Peyer's patch (tissue), 4 donors: ENCODE measurements at places on chromosomes 1 and 21.

- peaks cover 8% of the 10 kb centered on the region for H3K4me1 ChIP-seq
- peaks cover 14% of the 10 kb centered on the region for H3K27me3 ChIP-seq
- no peaks in the 10 kb centered on the region for H3K36me3 ChIP-seq
- peak overlapping the region; percentile 59 for H3K4me3 ChIP-seq
- DNase-seq = no peak
- no peak overlapping the region for H3K27ac ChIP-seq
These were observed 54.2 kb downstream of the NDUFS5 start for GRCh38 chr1:39080269-39080826.

DNA sequence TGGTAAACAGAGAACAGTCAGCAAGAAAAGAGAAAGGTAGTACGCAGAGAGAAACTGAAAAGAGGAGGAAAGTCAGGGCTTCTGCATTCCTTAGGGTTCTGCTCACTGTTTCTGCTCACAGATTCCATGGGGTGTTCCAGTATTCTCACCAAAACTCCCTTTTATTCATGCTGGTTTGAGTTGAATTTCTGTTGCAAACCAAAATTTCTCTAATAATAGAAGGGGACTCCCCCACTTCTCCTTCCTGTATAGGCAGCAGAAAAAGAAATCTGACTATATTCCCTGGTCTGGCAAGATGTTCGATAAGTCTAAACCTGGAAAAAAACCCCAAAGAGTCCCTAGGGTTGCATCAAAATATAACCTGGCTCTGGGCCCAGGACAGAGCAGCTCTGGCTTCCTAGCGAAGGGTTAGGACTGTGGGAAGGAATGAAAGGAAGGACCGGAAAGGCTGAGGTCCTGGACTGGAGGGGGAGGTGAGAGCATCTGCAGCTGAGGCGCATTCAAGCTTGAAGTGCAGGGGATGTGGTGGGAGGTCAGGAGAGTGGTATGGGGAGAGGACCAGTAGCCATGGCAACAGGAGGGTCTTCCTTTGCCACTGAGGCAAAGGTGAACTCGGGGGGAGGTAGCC, 18.8 kb upstream of the RGS16 start:
- H3K4me3 ChIP-seq = no peak overlapping the region
- H3K27ac ChIP-seq = no peak overlapping the region
- no peaks in the 10 kb centered on the region for H3K4me1 ChIP-seq
- H3K36me3 ChIP-seq = no peaks in the 10 kb centered on the region
- no peaks in the 10 kb centered on the region for H3K27me3 ChIP-seq
- DNase-seq = no peak

- no peak for DNase-seq
- H3K27ac ChIP-seq = no peak overlapping the region
- no peak overlapping the region for H3K4me3 ChIP-seq
- no peaks in the 10 kb centered on the region for H3K4me1 ChIP-seq
These were observed 93.1 kb downstream of the UCHL5 start for GRCh38 chr1:192966073-192966472.

DNA sequence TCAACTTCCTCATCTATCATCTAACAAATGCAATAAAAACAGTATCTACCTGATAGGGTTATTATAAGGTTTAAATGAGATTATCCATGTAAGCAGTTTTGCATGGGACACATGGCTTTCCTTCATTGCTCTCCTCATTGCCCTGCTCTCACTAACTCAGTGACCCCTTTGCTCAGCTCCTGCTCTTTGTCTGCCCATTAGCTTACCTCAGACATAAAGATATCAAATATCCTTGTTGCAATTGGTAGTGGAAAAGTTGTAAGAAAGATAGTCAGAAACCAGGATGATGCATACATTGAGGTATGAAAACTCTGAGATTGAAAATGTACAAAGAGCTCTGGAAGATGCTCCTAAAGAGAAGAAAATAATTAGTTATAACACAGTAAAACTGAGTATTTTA, 89.8 kb downstream of the EVI5 start:
- H3K4me3 ChIP-seq = no peak overlapping the region
- no peak overlapping the region for H3K27ac ChIP-seq
- no peaks in the 10 kb centered on the region for H3K4me1 ChIP-seq
- no peaks in the 10 kb centered on the region for H3K36me3 ChIP-seq
- no peak for DNase-seq

DNA sequence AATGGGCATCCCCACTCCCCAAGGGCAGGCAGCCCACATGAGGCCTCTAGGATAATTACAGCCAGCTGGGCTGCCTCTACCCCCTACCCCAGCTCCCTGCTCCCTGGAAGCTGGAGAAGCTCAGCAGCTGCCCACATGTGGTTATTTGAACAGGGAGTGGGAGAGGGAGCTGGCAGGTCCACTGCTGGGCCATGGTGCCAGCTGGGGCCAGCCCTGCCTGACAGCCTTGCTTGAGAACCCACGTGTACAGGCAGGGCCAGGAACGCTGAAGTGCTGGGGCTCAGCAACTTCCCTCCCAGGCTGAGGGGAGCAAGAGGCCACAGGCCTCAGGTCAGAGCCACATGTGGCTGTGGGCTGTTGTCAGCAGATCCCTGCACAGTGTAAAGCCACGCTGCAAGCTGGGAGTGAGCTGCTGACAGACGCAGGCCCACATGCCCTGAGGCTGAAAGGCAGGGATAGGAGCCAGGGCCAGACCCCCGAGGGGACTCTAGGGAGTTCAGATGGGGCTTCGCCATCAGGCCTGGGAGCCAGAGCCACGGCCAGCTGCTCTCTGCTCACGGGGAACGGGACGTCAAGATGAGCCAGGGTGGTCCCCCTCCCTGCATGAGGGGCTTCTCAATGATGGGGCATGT, 129.0 kb downstream of the SYF2 start:
- no peak for DNase-seq
- H3K27me3 ChIP-seq = no peaks in the 10 kb centered on the region
- H3K4me3 ChIP-seq = no peak overlapping the region
- no peaks in the 10 kb centered on the region for H3K36me3 ChIP-seq
- no peaks in the 10 kb centered on the region for H3K4me1 ChIP-seq

GRCh38 chr1:168099337-168099801, 37.4 kb downstream of the GPR161 start:
- H3K4me3 ChIP-seq = no peak overlapping the region
- no peak for DNase-seq
- no peaks in the 10 kb centered on the region for H3K27me3 ChIP-seq
- no peaks in the 10 kb centered on the region for H3K36me3 ChIP-seq
- H3K27ac ChIP-seq = no peak overlapping the region

GRCh38 chr1:8455700-8456307, 137.9 kb downstream of the SLC45A1 start:
- no peaks in the 10 kb centered on the region for H3K27me3 ChIP-seq
- H3K4me3 ChIP-seq = no peak overlapping the region
- H3K36me3 ChIP-seq = no peaks in the 10 kb centered on the region
- H3K4me1 ChIP-seq = no peaks in the 10 kb centered on the region
- H3K27ac ChIP-seq = peak overlapping the region; percentile 15

GRCh38 chr1:7177438-7178146, 392.3 kb downstream of the CAMTA1 start:
- H3K27ac ChIP-seq = no peak overlapping the region
- H3K4me1 ChIP-seq = no peaks in the 10 kb centered on the region

- no peak overlapping the region for H3K4me3 ChIP-seq
- no peaks in the 10 kb centered on the region for H3K36me3 ChIP-seq
- H3K27ac ChIP-seq = no peak overlapping the region
- H3K27me3 ChIP-seq = no peaks in the 10 kb centered on the region
- no peaks in the 10 kb centered on the region for H3K4me1 ChIP-seq
These were observed 21.6 kb downstream of the TCEA3 start for GRCh38 chr1:23403038-23403336.

DNA sequence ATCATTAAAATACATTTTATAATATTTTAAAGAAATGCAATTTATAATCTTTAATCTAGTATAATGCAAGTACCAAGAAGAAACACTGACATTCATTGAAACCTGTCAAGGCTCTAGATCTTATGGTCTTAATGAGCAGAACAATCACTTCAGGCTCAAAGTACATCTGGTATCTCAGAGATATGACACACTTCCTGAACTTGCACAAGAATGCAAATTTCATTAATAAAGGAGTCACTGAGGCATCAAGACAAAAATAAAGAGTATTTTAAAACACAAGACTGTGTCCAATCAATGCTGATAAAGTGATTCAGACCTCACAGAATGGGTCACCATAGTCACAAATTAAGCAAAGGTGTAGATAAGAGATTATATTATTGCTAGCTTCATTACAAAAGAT, 178.1 kb downstream of the AK5 start:
- no peaks in the 10 kb centered on the region for H3K4me1 ChIP-seq
- no peaks in the 10 kb centered on the region for H3K36me3 ChIP-seq
- DNase-seq = no peak

- peak overlapping the region; percentile 86 for H3K4me3 ChIP-seq
- DNase-seq = no peak
These were observed 735 bp upstream of the YTHDF2 start for GRCh38 chr1:28735961-28736449.

- peak; percentile 41 for DNase-seq
- H3K27me3 ChIP-seq = no peaks in the 10 kb centered on the region
- H3K27ac ChIP-seq = peak overlapping the region; percentile 77
- no peak overlapping the region for H3K4me3 ChIP-seq
- H3K36me3 ChIP-seq = no peaks in the 10 kb centered on the region
These were observed 11.5 kb downstream of the TMPRSS3 start for GRCh38 chr21:42384156-42384945.

GRCh38 chr1:30302858-30303257, 420.5 kb downstream of the MATN1 start:
- H3K36me3 ChIP-seq = no peaks in the 10 kb centered on the region
- no peak overlapping the region for H3K27ac ChIP-seq
- no peak overlapping the region for H3K4me3 ChIP-seq

- no peaks in the 10 kb centered on the region for H3K4me1 ChIP-seq
- no peak overlapping the region for H3K4me3 ChIP-seq
- H3K27me3 ChIP-seq = no peaks in the 10 kb centered on the region
- no peaks in the 10 kb centered on the region for H3K36me3 ChIP-seq
These were observed 26.3 kb downstream of the KCNK1 start for GRCh38 chr1:233640179-233640578.

GRCh38 chr1:32335790-32336590, at the start of gene MARCKSL1:
TSS of gene MARCKSL1 (minus strand) at chr1:32336233. CDS start at chr1:32336033, 200 bp downstream.
- no peaks in the 10 kb centered on the region for H3K27me3 ChIP-seq
- DNase-seq = peak; percentile 88

- H3K4me3 ChIP-seq = no peak overlapping the region
- H3K36me3 ChIP-seq = no peaks in the 10 kb centered on the region
- H3K4me1 ChIP-seq = no peaks in the 10 kb centered on the region
- no peaks in the 10 kb centered on the region for H3K27me3 ChIP-seq
These were observed 6.5 kb downstream of the MRPS15 start for GRCh38 chr1:36457691-36458090.

DNA sequence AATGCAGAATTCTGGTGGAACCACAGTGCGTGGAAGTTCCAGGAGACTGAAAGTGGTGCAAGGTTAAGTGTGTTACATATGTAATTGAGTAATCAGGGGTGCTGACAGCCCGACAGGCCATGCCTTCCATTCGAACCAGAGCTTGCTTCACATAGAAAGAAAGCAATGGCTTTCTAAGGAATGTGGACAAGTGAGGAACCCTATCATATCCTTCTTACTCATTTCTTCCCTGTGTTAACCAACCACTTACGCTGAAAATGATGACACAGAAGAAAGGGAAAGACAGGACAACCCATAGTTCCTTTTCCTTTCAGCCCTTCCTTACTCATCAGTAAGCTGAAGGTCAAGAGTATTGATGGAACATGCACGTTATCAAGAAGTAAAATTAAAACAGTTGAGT, 48.1 kb upstream of the KCNA3 start:
- H3K36me3 ChIP-seq = no peaks in the 10 kb centered on the region
- no peaks in the 10 kb centered on the region for H3K4me1 ChIP-seq
- H3K4me3 ChIP-seq = no peak overlapping the region

GRCh38 chr1:193437785-193438184, 251.4 kb upstream of the B3GALT2 start:
- no peaks in the 10 kb centered on the region for H3K4me1 ChIP-seq
- H3K27me3 ChIP-seq = no peaks in the 10 kb centered on the region
- DNase-seq = no peak
- no peak overlapping the region for H3K27ac ChIP-seq

- no peak overlapping the region for H3K27ac ChIP-seq
- no peaks in the 10 kb centered on the region for H3K27me3 ChIP-seq
- H3K4me3 ChIP-seq = no peak overlapping the region
- DNase-seq = no peak
- H3K4me1 ChIP-seq = peaks cover 9% of the 10 kb centered on the region
These were observed 122.8 kb upstream of the IPO9 start for GRCh38 chr1:201706109-201706508.

GRCh38 chr1:150024156-150024555, 13.6 kb upstream of the OTUD7B start:
- no peak for DNase-seq
- no peaks in the 10 kb centered on the region for H3K4me1 ChIP-seq
- no peak overlapping the region for H3K4me3 ChIP-seq
- no peak overlapping the region for H3K27ac ChIP-seq

- no peaks in the 10 kb centered on the region for H3K4me1 ChIP-seq
- no peak for DNase-seq
- H3K27me3 ChIP-seq = no peaks in the 10 kb centered on the region
- H3K27ac ChIP-seq = no peak overlapping the region
- H3K36me3 ChIP-seq = no peaks in the 10 kb centered on the region
- H3K4me3 ChIP-seq = no peak overlapping the region
These were observed 30.4 kb downstream of the TMEM201 start for GRCh38 chr1:9618909-9619679.

DNA sequence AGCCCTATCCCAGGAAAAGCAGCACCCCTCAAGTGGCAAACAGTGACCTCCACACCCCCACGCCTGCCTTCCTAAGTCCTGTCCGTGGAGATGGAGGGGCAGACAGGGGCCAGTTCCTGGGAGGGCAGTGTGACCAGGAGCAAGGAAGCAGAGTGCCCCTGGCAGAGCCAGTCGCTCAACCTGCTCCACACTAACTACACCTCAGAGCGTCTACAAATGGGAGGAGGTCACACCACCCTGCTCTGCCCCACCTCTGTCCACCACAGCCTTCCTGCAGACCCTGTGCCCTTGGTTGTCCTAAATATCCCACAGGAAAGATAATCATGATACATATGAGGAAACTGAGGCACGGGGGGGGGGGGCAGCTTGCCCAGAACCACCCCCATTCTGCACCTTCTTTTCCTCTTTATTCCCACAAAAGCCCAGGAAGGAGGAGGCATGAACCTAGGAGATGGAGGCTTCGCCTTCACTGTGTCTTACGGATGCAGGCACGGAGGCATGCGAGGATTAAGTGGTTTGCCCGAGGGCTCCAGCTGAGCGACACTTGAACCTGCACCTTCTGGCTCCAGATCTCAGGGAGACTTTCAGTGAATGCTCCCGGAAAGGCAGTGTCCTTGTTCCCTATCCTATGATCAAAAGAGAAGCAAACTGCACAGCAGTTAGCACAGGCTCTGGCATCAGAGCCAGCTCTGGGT, 42.7 kb upstream of the SELENON start:
- H3K27me3 ChIP-seq = no peaks in the 10 kb centered on the region
- H3K4me3 ChIP-seq = no peak overlapping the region
- H3K27ac ChIP-seq = no peak overlapping the region
- no peaks in the 10 kb centered on the region for H3K36me3 ChIP-seq
- no peaks in the 10 kb centered on the region for H3K4me1 ChIP-seq
- DNase-seq = no peak
